Left ventricle myocardium inferior (tissue), 1 donor: ENCODE measurements at places on chromosomes 4 and X. TPM values are rescaled to one million over a fixed set of nuclear protein-coding genes. Genes with fewer than 3 reads are reported as not detected.

TMEM154 gene
- 1.4 TPM for total RNA-seq

COX7B gene
- 1,696 TPM for total RNA-seq

KIAA1210 gene
- total RNA-seq: not detected

- no peak overlapping the region for H3K27ac ChIP-seq
- no peak for DNase-seq
- no peak overlapping the region for H3K4me3 ChIP-seq
- H3K27me3 ChIP-seq: no peaks in the 10 kb centered on the region
- H3K36me3 ChIP-seq: no peaks in the 10 kb centered on the region
- H3K4me1 ChIP-seq: peaks cover 52% of the 10 kb centered on the region
Measured at GRCh38 chr4:185852961-185853360, 41.0 kb upstream of the SORBS2 start.

- peak overlapping the region; percentile 94 for H3K4me3 ChIP-seq
- peak overlapping the region; percentile 94 for H3K27ac ChIP-seq
- peak; percentile 37 for DNase-seq
- H3K4me1 ChIP-seq: peaks cover 55% of the 10 kb centered on the region
- peaks cover 9% of the 10 kb centered on the region for H3K36me3 ChIP-seq
Measured at GRCh38 chr4:8427761-8428287, 12.7 kb downstream of the ACOX3 start.

DNA sequence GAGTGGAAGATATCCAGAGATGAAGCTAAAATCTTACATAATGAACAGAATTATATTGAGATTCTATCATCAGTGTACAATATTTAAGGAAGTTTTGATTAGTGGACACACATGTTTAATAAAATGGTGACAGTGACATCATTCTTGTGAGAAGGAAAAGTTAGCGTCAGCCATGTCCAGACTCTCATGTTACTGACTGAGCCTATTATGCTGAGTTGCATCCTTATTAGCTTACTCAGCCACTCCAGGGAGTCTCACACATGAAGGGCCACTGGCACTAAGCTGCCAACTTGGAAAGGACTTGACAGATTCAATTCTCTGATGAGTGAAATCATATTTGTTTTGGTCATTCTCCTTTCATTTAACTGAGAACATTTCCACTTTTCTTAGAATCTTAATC is 170.6 kb downstream of the BANK1 start:
- no peaks in the 10 kb centered on the region for H3K4me1 ChIP-seq
- no peaks in the 10 kb centered on the region for H3K36me3 ChIP-seq
- no peaks in the 10 kb centered on the region for H3K27me3 ChIP-seq
- no peak overlapping the region for H3K4me3 ChIP-seq

DNA sequence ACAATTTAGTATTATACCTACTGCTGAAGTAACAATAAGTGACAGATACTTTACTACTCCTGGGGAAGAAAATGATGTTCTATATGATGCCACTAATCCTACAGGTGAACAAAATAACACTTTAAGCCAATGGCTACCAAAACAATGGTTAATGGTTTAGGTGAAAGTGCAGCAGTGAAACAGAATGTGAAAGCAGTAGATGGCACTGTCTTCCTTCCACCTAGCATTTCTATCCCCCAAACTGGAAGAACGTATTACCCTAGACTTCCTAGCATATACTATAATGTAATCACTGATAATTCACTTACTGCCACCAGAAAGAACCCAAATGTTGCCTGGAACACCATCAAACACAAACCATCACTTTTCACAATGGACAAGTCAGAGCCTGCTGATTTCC is 18.9 kb upstream of the CABS1 start:
- H3K4me3 ChIP-seq: no peak overlapping the region
- no peak overlapping the region for H3K27ac ChIP-seq
- H3K4me1 ChIP-seq: no peaks in the 10 kb centered on the region
- no peaks in the 10 kb centered on the region for H3K27me3 ChIP-seq
- no peaks in the 10 kb centered on the region for H3K36me3 ChIP-seq

- no peak overlapping the region for H3K4me3 ChIP-seq
- no peaks in the 10 kb centered on the region for H3K36me3 ChIP-seq
- DNase-seq: no peak
- no peaks in the 10 kb centered on the region for H3K27me3 ChIP-seq
- H3K27ac ChIP-seq: no peak overlapping the region
Measured at GRCh38 chr4:130035391-130035790, 939.4 kb downstream of the C4orf33 start.
